GM13977 (cell line): ENCODE measurements at places on chromosomes 1 and 21.

GRCh38 chr1:205003358-205004131, 39.5 kb upstream of the CNTN2 start:
- DNase-seq, result no peak

DNA sequence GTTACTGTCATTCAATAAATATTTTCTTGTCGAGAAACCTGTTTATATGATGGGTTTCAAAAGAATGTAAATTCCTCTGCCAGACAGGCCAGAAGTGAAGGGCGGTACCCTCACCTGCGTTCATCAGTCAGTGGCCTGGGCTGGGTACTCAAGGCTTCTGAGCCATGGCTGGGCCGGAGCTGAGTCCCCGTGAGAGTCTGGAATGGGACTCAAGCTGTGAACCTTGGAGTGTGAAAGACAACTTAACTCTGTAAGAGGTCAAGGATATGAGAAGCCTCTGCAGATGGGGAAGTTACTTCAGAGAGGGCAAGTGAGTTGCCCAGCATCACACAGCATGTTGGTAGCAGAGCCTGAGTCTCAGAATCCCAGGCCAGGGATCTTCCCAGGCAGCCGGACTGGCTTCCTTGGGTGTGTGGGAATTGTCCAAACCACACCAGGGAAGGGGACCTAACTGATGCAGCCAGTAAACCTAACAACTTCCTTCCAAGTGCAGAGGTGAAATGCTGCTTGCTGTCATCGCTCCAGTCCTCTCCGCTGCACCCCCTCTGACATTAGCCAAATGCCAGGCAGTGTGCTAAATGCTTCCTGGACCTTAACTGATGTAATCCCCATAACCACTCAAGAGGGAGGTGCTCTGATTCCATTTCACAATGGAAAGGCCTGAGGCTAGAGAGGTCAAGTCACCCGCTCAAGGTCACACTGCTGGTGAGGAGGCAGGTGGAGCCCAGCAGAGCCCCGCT, 4.8 kb downstream of the DISP3 start:
- DNase-seq, result no peak

DNA sequence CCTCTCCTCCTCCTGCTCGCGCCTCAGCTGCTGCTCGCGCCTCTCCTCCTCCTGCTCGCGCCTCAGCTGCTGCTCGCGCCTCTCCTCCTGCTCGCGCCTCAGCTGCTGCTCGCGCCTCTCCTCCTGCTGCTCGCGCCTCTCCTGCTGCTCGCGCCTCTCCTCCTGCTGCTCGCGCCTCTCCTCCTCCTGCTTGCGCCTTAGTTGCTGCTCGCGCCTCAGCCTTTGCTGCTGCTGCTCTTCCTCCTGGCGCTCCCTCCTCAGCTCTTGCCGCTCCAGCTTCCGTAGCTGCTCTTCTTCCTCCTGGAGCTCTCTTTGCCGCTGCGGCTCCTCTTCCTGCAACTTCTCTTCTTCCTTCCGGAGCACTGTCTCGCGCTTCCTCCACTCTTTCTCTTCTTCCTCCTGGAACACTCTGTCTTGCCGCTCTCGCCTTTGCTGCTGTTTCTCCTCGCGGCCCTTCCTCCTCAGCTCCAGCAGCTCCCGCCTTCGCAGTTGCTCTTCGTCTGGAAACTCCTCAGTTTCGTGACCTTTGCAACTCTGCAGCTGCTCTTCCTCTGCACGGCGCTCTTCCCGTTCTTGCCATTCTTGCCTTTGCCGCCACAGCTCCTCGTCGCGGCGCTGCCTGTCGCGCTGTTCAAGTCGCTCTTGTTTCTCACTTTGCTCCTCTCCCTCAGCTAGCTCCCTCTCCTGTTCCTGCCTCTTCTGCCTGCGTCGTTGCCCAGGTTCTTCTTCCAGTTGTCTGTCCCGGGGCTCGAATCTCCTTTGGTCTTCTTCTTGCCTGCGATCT, 3.0 kb downstream of the TCHH start:
- no peak for DNase-seq

GRCh38 chr21:41753006-41753898, 13.6 kb downstream of the RIPK4 start:
- no peak for DNase-seq

DNA sequence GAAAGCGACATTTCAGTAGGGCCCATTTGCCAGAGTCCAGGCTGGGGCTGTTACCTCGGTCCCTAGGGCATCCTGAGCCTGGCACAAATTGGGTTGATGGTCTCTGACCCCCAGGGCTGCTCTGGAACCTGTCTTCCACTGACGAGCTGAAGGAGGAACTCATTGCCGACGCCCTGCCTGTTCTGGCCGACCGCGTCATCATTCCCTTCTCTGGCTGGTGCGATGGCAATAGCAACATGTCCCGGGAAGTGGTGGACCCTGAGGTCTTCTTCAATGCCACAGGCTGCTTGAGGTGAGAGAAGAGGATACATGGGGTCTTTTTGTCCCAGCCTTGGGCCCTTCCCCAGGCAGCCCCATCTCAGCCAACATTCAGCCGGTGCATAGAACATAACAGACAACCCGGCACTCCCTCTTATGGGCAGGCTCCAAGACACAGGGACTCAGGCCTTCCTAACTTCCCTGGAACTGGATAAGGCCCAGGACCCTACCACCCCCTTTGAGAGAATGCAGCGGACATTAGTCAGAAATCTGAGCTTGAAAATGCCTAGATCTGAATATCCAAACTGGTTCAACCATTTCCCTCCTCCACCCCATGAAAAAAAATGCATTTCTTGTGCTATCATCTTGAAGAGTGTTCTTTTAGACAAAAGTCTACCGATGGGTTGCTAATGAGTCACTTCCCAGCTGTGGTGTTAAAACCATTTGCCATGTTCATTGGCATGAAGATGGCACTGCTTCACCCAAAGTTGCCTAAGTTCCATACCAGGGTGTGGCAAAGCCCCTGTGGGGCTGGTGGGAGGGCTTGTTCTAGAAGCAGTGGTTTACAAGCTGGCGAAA, 35.4 kb downstream of the PKP1 start:
- DNase-seq, result no peak

DNA sequence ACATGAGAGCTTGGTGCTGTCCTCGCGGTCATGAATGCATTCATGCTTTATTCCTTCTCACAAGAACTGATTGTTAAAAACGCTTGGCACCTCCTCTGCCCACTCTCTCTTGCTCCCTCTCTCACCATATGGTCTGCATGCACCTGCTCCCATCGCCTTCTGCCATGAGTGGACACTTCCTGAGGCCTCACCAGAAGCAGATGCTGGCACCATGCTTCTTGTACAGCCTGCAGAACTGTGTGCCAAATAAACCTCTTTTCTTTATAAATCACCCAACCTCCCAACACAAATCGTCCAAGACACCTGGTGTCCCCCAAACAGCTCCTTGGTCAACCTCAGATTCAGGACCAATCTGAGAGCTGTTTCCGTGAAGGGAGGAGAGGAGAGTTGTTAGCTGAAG, 43.3 kb upstream of the PCBP3 start:
- no peak for DNase-seq

DNA sequence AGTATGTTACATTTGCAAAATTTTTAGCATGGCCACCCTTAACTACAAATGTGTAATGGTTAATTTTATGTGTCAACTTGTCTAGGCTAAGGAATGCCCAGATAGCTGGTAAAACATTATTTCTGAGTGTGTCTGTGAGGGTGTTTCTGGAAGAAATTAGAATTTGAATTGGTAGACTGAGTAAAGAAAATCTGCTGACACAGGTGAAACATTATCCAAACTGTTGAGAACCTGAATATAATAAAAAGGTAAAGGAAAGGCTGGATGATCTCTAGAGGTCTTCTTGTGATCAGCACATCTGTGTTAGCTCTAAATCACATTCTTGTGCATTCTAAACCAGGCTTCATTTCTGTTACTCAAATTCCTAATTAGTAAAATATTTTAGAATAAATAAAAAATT, 100.8 kb downstream of the UCHL5 start:
- no peak for DNase-seq

GRCh38 chr1:112794654-112795239, 79.6 kb upstream of the PPM1J start:
- peak; percentile 21 for DNase-seq

DNA sequence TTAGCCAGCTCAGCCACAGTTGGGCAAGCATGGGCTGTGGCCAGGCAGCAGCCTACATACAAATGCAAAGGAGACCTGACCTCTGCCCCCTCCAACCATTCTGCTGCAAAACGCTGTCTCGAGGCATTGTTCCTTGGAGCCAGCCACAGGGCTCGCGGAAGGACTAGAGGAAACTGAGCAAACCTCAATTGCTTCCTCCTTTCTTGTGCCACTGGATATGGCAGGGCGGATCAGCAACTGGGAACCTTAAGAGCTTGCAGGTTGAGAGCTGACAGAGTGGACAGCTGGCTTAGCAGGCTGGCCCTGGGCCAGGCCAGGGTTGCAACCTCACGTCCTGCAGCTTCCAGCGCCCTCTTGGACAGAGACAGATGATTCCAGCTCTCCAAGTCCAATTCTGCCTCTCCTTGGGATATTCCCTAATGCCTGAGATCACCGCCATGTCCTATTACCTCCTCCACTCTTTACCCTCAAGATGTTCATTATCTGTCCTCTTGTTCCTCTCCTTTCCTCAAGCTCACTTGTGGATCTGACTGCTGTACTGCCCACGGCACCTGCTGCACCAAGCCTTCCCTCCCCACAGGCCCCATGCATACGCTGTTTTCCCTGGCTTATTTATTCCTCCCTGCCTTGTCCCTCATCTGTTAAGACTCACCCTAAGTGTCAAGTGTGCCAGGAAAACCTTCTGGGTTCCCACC, 67.5 kb downstream of the SDC3 start:
- DNase-seq, result no peak

GRCh38 chr1:8969937-8970336, 24.3 kb downstream of the CA6 start:
- no peak for DNase-seq

DNA sequence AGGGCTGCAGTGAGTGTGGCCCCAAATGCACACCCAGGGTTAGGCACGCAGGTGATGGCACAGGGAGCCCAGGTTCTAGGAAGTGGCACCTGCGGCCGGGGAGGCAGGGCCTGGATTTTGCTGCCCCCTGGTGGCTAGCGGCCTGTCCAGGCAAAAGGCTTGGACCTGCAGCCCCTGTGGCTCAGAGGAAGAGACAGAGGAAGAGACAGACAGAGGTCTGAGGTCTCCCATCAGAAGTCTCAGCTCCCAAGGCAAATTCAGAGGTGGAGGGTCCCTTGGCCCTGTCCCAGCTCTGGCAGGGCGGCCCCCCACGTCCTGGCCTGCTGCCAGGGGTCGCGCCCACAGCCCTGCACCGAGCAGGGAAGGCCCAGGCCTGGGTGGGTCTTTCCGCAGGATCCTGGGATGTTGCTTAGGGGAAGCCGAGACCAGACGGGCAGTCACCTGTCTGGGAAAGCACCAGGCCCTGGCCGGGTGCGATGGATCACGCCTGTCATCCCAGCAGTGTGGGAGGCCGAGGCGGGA, 8.0 kb upstream of the TNFRSF14 start:
- peak; percentile 84 for DNase-seq
